ENCODE measurements at places on chromosomes 12 and 14.

GRCh38 chr12:88445705-88446394 lies 134.4 kb downstream of the KITLG start:
- no peak for DNase-seq

GRCh38 chr14:37122919-37123639 lies 49.3 kb downstream of the SLC25A21 start:
- DNase-seq = no peak

DNA sequence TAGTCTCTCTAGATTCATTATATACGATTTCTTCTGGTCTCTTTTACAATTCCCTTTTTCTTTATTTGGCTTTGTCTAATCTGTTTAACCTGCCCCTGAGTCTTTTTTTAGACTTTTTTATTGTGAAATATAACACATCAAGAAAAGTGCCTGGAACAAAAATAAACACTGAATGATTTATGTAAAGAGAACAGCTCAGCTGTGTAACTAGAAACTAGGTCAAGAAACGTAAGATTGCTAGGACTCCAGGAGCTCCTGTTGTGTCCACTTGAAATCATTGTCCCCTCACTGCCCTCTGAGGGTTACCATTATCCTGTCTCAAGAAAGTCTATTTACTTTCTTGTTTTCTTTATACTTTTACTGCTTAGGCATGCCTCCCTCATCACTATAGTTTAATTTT lies 23.1 kb downstream of the EXD2 start:
- DNase-seq = no peak

DNA sequence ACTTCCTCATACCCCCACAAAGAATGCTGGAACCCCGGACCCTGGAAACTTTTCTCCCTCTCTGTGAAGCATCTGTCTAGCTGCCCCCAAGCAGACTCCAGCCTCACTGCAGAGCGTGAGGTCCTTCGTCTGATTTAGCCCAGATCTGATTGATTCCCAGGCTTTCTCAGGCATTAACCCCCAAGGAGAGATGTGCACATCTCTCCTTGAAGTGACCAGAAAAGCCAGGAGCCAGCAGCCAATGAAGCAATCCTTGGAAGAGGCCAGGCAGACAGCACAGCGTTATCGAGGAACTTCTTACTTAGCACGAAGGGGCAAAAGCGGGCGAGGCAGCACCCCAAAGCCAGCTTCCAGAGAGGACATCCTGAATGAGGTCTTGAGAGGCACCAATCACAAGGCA lies 100.7 kb downstream of the ZFP36L1 start:
- DNase-seq = no peak

- no peak for DNase-seq
These were observed 410.7 kb upstream of the RGS6 start for GRCh38 chr14:71521238-71522135.

DNA sequence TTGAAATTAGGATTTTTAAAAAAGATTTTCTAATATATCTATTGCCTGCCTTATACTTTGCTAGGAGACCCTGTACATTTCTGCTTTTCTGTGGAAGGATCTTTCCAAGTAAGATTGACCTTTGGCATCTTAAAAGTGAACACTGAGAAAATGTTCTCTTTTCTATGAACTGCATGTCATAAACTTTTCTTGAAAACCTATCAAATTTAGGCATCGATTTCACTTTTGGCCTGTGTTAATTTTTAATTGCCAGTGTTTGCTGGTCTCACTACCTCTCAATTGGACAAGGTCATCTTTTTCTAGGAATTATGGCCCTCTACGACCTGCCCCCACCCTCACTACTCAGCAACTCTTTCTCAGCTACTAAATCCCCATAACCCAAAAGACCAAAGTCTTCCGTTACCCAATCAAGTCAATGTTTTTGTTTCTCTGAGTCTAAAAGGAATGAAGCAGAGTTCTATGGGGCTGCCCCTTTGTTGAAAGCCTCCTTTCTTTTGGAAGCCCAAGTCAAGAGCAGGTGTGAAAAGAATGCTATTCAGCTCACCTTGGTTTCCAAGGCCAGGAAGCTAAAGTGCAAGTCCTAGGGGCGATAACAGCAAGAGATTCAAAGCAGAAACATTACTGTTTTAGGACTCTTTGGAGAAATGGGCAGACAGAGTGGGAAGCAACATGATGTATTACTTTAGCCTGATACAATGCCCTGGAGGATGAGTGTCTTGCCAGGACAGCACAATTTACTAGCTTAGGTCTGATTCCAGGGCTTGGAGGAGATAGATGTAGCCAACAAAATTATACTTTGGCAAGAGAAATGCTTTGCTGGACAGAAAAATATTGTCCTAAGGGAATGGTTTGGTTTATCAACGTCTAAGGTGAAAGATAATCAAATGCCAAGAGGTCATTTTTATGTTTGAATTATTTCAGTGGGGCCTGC lies 55.0 kb downstream of the IGF1 start:
- no peak for DNase-seq

DNA sequence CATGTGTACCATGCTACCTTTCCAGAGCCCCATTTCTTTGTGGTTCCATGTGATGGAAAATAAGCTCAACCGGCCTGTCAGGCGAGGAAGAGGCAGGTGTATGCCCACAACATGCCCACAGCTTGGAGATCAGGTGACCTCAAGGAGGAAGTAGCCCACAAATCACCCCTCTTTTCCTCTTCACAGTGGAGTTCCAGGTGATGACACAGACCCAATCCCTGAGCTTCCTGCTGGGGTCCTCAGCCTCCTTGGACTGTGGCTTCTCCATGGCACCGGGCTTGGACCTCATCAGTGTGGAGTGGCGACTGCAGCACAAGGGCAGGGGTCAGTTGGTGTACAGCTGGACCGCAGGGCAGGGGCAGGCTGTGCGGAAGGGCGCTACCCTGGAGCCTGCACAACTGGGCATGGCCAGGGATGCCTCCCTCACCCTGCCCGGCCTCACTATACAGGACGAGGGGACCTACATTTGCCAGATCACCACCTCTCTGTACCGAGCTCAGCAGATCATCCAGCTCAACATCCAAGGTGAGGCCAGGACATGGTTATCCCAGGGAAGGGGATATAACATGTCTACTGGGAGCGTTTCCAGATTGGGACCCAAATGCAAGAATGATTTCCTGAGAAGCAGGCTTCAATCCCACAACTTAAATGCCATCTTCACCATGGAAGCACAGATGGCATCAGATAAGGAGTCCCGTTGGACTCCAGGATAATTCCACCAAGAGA lies 5.5 kb downstream of the TAPBPL start:
- DNase-seq = no peak

- no peak for DNase-seq
These were observed 33.5 kb upstream of the CERS5 start for GRCh38 chr12:50200552-50201273.

GRCh38 chr14:35353409-35354172 lies 51.0 kb downstream of the NFKBIA start:
- DNase-seq = no peak

DNA sequence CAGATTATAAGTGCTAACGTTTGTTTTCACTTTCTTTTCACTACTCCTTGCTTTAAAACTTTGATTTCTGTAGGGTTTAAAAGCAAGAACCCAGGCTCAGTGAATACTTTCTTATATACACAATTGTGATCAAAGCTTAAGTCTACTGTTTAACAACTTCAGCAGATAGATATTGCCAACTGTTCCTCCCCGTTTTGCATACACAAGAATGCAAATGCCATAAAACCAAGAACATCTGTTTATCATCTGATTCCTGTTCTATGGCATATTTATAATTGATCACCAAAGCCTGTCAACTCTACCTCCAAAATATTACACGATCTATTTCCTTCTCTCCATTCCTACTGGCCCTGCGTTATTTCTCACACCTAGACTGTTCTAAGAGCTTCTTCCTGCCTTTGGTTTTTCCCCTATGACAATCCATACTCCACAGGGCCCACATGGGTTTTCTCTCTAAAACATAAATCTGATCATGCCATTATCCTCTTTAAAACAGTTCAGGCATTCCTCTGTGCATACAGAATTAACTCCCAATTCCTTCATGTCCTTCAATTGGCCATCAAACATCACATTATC lies 15.9 kb downstream of the MED13L start:
- DNase-seq = no peak

DNA sequence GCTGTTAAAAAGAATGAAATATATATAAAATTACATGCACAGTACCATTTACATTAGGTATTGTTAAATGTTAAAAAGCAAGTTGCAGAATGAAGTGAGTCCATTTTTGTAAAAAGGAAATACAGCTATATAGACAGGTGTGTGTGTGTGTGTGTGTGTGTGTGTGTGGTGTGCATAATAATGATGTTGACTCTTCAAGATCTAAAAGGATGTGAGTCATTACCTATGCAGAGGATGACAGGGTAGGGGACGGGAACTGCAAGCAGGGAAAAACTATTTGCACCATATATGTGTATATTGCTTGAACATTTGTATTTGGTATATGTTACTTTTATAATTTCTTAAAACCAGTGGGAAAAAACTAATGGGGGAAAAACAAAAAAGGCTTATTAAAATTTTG lies 3.1 kb downstream of the C14orf39 start:
- DNase-seq = no peak

DNA sequence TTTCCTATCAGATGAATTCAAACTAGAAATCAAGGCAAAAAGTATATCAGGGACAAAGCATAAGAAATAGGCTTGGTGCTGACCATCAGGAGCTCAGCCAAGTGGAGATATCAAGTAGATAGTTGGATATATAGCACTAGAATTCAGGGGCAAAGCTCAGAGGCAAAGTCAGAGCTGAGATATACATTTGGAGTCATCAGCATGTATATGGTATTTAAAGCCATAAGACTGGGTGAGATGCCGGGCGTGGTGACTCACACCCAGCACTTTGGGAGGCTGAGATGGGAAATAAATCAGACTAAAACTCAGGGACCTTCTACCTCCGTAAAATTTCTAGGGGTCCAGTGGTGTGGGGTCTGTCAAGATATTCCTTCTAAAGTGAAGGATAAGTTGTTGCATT lies 38.9 kb upstream of the LIMA1 start:
- DNase-seq = no peak

DNA sequence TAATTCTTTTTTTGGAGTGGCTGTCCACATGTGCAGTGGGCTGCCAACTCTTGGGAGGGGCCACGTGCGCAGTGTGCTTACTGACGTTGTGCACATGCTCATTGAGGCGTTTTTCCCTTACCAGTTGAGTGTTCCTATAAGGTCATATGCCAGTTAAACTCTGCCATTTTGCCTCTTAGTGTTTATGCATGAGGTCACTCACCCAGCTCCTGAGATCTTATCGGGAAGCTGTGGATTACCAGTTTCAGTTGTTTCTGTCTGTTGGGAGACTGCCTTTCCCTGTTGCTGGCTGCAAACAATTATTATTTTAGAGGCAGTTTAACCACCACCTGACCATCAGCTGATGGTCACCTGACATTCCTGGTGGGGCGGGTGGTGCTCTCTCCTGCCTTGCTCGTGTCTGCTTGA lies 16.1 kb upstream of the KIF21A start:
- no peak for DNase-seq

GRCh38 chr12:100919116-100919515 lies 124.5 kb downstream of the ANO4 start:
- DNase-seq = no peak

DNA sequence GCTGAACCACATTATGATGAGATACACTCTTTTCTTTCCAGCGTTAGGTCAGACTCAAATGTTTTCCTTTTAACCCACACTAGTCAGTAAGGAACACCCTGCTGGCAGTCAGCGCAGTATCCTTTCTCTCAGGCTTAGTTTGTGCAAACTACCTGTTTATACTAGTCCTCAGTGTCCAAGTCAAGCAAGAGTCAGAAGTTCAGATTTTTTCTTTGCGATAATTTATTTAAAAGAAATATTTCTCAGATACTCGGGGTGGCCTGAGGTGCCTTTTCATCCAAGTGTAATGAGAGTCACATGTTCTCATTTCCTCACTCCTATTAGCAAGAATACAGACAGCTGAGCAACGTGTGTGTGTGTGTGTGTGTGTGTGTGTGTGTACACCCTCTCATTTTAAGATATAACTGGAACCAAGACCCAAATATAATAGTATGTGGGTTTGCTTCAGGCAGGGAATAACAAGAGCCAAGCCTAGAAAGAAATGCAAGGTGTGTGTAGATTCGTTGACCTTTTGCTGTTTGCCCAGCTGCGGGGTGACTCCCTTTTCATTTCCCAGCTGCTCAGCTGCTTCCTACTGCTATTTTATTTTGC lies 182.7 kb downstream of the KICS2 start:
- no peak for DNase-seq

DNA sequence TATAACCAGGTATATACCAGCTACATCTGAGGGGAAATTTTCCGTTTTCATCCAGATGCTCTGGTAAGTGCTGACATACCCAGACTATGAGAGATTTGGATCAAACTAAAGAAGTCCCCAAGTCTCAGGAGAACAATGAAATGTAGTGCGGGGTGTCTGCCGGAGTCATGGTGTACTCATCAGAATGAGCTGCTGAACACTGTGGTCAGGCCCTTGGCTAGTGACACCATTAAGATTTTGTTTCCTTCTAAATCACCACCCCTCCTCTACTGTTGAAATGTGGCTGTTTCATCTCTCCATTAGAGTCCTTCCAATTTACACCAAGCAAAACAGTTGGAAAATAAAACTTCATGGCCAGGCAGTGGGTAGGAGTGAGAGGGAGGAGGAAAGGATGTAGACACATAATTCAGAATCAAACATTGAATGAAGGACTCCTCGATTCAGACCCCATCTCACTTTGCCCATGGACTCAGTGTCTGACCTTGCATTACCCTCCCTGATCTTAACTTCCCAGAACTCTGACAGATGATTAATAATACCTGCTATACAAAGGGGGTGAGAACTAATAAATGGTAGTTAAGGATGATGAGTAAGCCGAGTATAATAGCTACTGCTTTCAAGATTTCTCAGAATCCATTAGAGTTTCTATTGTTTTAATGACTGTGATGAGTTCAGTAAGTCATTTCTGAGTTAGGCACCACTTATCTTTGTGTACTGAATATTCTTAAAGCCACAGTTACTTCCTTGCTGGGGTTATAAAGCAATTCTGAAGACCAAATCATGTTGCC lies 127.4 kb downstream of the CRADD start:
- DNase-seq = no peak

DNA sequence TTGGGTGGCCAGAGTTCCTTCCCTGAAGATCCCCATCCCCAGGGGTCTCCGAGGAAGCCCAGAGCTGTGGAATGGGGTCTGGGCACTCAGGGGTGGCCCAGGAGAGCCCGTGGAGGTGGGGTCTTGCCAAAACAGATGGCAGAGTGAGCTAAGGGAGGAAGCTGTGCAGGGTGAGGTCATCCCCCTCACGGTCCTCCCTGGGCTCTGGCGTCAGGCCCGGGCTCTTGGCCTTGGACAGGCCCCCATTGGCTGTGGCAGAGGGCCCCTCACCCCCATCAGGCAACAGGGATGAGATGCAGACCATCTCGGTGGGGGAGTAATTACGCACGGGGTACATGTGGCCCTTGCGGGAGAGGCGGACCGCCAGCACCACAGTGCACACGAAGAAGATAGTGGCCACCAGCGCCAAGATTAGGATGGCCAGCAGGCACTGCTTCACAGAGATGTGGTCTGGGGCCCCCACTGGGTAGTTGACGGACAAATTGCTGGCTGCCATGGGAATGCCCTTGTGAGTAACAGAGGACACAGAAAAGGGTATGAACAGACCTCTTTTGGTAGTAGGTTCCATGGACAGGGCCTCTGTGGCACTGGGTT lies 10.7 kb downstream of the SELPLG start:
- no peak for DNase-seq

- DNase-seq = peak; percentile 32
These were observed 751 bp downstream of the GDF11 start for GRCh38 chr12:55743406-55744339.

Data from effector CD8-positive, alpha-beta T cell (primary cell).